ENCODE measurements at places on chromosomes 3 and 15. TPM values are rescaled to one million over a fixed set of nuclear protein-coding genes. Genes with fewer than 3 reads are reported as not detected.

DNAH1 gene
- total RNA-seq: 2.5 TPM

PSTPIP1 gene
- total RNA-seq: 1.0 TPM

GOLGA8S gene
- 0.04 TPM for total RNA-seq

DGKG gene
- total RNA-seq: 0.07 TPM

NME9 gene
- not detected for total RNA-seq

WNT5A gene
- total RNA-seq: 0.07 TPM

Measured in pulmonary artery endothelial cell (primary cell).